ENCODE measurements at places on chromosomes 1 and 21.

DNA sequence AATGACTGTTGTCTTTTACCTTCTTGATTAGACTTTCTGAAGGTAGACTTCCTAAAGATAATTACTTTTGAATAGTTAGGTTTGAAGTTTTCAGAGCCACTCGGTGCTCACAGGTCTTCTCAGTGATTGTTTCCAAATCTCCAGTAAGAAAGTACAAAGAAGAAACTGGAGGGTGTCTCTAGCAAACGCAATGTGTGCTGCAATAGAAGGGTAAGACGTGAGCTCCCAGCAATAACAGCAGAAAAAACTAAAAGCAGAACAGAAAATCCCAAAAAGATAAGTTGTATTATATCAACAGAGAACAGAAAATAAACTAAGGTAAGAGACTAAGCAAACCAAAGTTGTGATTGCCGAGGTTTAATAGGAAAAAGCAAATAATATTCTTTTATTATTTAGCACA lies 1.8 kb downstream of the CTTNBP2NL start:
- DNase-seq = no peak

GRCh38 chr1:244675167-244675566 lies 22.2 kb downstream of the DESI2 start:
- DNase-seq = no peak

DNA sequence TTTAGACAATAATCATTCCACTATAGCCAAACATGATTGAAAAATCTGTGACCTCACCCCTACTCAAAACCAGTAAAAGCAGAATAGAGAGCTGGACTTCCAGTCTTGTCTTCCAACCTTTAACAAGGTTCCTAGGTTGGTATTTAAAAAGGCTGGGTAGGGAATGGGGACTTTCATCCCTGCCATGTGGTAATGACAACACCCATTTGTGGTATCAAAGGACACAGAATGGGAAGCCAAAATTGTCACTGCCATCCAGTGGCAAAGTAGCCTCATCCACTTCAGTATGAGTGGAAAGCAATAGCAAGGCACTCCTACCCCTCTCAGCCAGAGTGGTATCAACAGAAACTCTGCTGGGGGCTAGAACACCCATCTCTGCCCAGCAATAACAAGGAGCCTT lies 33.9 kb downstream of the UCHL5 start:
- DNase-seq = no peak

DNA sequence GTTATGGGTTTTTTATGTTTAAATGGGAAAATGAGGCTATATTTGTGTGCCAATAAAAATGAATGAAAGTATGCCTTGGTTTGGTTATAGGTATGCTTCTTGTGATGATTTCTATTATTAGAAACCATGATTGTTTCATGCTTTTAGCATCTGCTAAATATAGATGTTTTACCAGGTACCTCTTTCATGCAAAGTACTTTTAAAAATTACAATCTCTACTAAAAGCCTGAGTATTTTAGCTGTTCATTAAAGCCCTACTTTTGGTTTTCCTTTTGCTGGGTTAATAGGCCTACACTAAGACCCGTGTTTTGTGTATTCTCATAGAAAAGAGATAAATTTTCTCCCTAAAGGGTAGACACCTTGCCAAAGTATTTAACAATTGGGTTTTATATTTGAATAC lies 32.0 kb downstream of the MTF2 start:
- no peak for DNase-seq

GRCh38 chr1:233675893-233676292 lies 62.0 kb downstream of the KCNK1 start:
- DNase-seq = no peak

- DNase-seq = no peak
Measured at GRCh38 chr21:33078907-33079582, 9.1 kb downstream of the OLIG1 start.

DNA sequence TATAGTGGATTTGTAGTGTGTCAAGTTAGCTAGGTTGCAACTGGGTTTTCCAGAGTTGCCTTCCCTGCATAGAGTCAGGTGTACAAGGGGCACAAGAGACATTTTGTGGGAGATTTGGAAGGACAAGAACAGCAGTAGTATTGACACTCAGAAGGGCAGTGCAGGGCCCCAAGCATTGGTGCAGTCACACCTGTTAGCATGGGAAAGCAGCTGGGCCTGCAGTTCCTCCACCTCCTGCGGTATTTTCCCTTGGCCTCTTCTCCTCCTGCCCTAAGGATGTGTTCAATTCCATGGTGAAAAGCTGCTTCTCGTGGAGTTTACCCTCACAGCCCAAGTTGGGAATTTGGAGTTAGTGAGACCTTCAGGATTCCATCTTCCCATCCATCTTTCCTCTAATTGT lies 47.1 kb upstream of the TRABD2B start:
- DNase-seq = no peak

DNA sequence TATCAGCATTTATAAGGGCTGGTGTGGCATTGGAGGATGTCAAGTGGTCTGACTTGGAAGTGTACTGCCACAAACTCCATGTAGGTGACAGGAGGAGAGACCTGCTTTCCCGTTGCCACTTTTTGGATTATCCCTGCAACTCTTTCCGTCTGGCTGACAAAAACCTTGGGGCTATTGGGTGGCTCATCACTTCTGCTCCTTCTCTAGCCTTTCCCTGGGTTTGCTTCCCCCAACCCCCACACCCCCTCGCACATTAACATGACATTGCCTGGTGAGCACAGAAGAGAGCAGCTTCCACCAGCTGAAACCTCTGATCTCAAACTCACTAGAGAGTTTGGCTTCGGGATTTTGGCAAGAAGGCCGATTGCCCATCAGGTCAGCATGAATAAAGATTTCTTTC lies 39.2 kb downstream of the PROX1 start:
- DNase-seq = no peak

- DNase-seq = no peak
Measured at GRCh38 chr1:237105826-237106225, 63.8 kb downstream of the RYR2 start.

GRCh38 chr1:177183836-177184235 lies 13.1 kb downstream of the BRINP2 start:
- DNase-seq = no peak

DNA sequence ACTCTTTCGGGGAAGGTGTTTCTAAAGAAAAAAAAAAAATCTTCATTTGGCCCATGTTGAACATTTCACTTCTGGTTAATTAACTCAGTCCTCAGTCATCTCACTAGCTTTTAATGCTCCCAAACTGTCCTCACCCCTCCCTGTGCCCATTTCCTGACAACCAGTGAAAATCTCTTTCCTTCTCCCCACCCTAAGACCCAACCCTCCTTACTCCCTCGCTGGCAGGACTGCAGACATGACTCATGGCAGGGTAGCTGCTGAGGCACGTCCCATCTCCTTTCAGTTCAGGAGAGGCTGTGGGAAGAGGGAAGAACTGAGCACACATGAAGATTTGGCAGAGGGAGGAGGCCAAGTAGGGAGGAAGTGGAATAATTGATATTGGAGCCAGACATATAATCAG lies 12.6 kb downstream of the PKP1 start:
- DNase-seq = no peak

DNA sequence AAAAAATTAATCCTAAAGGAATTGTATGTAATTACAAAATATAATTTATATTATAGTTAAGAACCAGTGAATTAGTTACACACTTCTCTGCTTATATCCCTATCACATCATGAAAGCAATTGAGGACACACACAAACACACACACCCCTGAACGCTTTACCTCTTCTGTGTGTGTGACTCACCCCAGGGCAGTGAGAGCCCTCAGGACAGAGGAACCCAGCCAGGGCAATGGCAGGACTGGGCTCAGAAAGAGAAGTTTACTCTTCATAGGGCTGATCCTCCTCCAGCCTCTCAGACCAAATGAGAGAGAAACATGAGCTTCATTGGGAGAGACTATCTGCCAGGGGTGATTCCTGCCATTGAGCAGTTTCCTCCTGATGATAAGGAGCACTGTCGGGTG lies 38.1 kb downstream of the SLC44A3 start:
- no peak for DNase-seq

GRCh38 chr1:239735111-239735510 lies 348.7 kb downstream of the CHRM3 start:
- no peak for DNase-seq

DNA sequence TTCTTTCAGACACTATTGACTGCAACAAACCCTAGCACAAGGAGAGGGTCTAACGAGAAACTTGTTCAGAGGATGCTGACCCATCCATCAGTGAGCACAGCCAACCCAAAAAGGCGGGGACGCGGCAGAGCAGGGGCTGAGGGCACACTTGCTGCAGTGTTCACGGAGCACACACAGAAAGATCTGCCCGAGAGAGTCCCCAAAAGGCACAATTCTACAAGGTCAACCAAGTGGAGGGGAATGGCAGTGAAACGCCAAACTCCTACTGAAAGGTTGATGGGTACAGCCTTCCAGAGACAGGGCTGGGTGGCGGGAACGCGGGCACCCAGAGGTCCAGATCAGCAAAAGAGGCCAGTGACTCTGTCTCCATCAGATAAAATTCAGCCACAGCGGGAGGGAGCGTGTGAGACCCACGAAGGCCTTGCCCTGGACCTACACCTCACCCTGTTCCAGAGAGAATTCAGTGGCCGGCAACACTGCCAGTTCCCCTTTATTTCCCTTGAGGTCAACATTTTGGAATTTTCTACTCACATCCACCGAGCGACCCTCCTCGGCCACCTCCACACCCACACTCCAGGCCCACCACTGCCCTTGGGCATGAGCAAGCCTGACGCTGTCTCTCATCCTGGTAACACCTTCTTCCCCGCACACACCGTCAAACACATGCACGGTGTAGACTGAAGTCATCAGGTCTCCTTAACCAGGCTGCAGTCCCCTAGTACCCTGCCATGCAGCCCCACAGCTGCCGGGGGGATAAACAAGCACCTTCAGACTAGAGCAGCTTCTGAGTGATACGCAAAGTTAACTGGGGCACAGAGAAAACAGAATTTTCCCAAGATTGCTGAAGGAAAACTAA lies 5.5 kb downstream of the GNG4 start:
- no peak for DNase-seq

DNA sequence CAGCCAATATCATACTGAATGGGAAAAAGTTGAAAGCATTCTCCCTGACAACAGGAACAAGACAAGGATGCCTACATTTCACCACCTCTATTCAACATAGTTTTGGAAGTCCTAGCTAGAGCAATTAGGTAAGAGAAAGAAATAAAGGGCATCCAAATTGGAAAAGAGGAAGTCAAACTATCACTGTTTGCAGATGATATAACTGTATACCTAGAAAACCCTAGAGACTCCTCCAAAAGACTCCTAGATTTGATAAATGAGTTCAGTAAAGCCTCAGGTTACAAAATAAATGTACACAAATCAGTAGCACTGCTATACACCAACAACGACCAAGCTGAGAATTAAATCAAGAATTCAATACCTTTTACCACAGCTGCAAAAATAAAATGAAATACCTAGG lies 171.3 kb upstream of the HP1BP3 start:
- DNase-seq = no peak

DNA sequence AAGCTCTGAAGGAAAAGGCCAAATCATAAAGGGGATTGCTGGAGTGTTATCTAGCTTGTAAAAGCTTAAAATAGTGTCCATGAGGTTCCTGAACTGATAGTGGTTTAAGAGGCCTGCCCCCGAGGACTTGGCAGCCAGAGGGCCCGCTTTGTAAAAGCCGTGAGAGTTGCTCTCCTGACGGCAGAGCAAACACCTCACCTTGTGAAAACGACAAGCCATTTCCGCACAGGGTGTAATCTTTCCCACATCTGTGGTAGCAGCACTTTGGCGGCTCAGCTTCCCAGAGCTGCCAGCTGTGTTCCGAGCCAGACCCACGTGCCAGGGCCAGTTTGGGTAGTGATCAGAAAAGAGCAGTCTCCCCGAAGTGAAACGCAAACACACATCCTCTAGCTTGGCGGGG lies 37.0 kb downstream of the SERBP1 start:
- no peak for DNase-seq

GRCh38 chr21:35236090-35236489 lies 187.0 kb upstream of the RUNX1 start:
- DNase-seq = no peak

- DNase-seq = no peak
Measured at GRCh38 chr1:44775930-44776729, 790 bp downstream of the RPS8 start.

DNA sequence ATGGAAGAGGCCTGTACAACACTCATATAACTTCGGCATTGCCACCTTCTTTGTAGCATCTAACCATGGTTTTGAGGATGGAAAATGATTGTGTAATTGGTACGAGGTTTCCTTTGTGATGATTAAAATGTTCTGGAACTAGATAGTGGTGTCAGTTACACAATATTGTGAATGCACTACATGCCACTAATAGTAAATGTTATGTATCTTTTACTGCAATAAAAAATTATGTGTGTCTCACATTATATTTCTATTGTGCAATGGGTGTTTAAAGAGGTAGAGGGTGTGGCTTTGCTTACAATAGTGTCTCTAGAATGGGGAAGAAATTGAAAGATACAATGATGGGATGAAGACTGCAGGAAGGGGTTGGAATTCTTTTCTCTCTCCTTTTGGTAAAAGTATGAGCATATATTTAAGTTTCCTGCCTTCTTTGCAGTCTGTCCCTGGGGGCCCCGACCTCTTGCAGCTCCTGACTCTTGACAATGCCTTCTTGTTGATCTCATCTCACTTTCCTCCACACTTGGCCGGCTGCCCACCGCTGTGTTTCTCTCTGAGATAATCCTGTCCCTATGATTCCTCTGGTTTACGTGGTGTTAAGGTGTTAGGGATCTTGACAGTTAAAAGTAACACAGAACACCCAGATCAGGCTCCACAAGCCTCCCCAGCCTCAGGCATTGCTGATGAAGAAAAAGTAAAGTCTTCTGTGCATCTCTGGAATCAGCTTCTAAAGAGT lies 39.3 kb downstream of the MTARC1 start:
- no peak for DNase-seq

DNA sequence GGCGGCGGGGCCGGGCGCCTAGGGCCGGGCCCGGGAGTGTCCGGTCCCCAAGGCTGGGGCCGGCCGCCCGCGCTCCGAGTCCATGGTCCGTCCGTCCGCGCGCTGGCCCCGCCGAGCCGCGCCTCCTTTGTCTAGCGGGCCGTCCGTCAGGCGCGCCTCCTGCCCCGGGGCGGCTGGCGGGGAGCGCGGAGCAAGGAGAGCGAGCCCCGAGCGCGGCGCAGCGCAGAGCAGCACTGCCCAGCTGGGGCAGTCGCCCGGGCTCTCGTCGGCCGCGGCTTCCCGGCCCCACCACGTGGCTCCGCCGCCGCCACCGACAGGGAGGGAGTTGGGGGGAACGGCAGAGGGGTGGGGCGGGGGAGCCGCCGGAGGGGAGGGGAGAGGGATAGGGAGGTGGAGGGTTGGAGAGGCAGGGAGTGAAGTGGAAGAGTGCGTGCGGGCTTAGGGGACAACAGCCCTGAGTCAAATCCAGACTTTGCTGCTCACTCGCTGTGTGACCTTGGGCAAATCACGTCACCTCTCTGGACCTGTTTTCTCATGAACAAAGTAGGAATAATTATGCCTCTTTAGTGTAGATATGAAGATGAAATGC lies at the start of gene NKAIN1:
NKAIN1 (minus strand) TSS at position 235 of the 589 bp plus-strand sequence. CDS start 340 bp downstream, outside the sequence.
- no peak for DNase-seq

DNA sequence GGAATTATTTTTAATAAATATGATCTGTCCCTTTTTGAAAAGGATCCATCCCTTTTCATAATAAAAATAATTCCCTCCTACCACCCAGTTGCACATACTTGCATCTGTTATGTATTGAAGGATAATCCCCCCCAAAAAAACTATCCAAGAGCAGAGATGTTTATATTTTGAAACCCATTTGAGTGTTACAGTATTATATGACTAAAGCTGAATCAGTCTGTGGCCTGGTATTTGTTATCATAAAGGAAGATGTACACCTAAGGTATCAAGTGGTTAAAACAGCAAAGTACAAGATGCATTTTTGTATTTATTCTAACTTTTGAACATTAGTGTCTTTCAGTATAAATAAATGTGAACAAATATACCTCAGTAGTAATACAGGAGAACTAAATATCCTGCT lies 12.7 kb upstream of the TGFB2 start:
- no peak for DNase-seq

- no peak for DNase-seq
Measured at GRCh38 chr1:18732686-18733085, 102.0 kb downstream of the PAX7 start.

All from cerebellar nuclear complex (tissue), 1 donor.